ENCODE measurements at places on chromosomes 6 and 20.

- DNase-seq, result peak; percentile 98
Observed at GRCh38 chr20:43384101-43384940, 73.4 kb upstream of the SRSF6 start.

DNA sequence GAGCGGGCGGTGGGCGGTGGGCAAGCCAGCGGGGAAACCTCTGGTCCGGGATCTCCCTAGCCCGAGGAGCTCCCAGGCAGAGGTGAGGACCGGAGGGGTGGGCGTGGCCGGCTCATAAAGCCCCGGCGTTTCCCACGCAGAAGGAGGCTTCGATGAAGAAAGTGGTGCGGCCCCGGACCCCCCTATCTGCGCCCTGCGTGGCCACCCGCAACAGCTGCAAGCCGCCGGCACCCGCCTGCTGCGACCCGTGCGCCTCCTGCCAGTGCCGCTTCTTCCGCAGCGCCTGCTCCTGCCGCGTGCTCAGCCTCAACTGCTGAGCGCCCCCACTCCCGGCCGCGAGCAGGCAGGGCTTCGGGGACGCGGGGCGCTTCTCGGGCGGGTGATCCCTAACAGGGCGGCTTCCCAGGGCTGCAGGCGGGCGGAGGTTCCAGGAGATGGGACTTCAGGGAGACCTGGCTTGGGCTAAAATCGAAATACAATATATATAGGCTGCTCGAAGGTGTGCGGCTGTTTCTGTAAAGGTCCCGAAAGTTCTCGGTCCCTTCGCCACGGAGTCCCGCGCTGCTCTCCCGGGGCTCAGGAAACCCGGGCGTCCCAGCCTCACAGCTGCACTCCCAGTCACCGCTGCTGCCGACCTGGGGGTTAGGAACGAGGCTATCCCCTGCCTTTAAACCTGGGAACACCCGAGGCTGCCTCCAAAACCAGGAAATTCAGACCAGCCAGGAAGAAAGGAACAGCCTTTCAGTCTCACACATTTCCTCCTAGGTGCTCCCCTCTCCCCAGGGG, 27.8 kb downstream of the ASIP start:
- no peak for DNase-seq

GRCh38 chr6:38319256-38320212, 320.2 kb downstream of the BTBD9 start:
- DNase-seq, result peak; percentile 58

- DNase-seq, result peak; percentile 71
Observed at GRCh38 chr6:143878272-143878760, 14.0 kb downstream of the ZC2HC1B start.

DNA sequence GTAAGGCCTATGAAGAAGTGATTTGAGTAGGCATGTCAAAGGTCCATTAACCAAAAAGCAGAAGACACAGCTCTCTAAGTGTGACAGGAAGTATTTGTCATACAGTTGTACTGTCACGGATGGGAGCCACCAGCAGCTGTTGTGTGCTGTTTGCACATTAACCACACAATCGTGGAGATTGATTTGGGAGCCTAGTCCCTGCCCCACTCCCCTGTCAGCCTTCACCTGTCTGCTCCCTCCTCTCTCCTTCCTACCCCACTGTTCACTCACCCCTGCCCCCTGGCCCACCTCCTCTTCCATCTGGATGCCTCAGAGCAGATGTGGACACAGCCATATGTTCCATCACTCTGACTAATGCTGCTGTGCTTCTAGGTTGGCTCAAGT, 124.7 kb upstream of the SPACA1 start:
- DNase-seq, result no peak

DNA sequence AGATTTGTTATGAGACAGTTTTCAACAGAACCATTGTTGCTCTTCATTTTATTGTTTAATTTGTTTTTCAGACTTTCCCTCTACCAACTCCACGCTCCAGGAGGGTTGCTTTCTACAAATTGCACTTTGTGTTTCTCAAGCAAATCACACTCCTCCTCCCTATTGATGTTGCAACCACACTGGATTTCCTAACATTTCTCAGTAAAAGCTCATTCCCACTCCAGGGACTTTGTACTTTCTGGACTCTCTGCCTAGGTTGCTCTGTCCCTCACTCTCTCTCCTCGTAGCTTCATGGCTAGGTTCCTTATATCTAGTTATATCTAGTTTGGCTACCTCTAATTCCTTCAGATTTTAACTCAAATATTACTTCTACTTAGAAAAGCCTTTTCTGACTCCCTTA, 20.3 kb downstream of the PGK2 start:
- no peak for DNase-seq

- DNase-seq, result no peak
Observed at GRCh38 chr6:30897882-30898281, 10.1 kb upstream of the GTF2H4 start.

GRCh38 chr6:31689249-31690110, 8.6 kb upstream of the LY6G5C start:
- no peak for DNase-seq

DNA sequence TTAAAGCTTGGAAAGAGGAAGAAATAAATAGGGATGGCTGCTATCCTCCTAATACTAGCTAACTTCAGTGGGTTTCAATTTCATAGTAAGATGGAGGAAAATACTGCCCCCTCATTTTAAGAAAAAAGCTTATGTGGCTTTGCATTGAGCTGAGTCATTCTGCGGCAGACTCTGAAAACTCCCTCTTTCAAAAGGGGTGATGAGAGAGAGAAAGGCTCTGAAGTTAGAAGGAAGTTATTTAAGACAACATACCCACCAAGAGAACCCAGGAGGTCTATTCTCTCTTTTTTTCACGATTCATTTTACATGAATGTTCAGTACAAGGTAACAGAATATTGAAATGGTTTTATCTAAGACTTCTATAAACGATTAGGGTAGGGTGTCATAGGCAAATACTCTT, 4.5 kb downstream of the PRDM13 start:
- DNase-seq, result no peak

- DNase-seq, result no peak
Observed at GRCh38 chr6:85405175-85405852, 44.6 kb upstream of the NT5E start.

DNA sequence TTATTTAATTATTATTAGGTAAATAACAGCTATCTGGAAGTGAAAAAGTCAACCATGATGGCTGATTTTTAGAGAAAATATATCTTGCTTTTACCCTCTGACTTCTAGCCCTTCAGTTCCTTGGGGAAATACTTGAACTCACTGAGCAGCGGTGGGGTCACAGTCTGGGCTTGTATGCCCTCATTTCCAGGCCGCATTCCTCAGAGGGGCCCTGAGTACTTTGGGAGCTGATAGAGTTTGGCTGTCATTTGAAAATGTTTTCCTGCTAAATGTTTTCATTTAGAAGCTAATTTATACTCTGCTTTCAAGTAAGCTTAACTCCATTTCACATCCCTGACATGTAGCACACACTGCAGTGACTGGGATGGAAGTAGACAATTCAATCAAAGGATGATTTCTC, 1028.5 kb downstream of the KIF16B start:
- DNase-seq, result no peak

DNA sequence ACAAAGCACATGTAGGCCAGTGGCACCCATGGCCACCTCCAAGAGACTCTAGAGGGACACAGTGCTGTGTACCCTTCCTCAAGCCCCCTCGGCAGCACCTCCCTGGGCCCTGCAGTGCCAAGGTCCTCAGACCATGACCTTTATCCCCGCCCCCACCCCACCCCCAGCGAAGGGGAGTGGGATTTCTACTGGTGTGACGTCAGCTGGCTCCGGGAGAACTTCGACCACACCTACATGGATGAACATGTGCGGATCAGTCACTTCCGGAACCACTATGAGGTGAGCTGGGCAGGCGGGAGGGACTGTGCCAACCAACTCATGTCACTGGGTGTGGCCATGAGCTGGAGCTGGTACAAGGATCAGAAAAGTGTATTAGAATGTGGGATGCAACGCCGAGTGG, 38.0 kb downstream of the TTLL9 start:
- DNase-seq, result no peak

GRCh38 chr6:122886481-122886880, 97.4 kb downstream of the SMPDL3A start:
- DNase-seq, result no peak

- DNase-seq, result no peak
Observed at GRCh38 chr6:78528926-78529325, 338.4 kb upstream of the IRAK1BP1 start.

GRCh38 chr20:36544134-36545018, 3.1 kb downstream of the MYL9 start:
- DNase-seq, result no peak

- peak; percentile 86 for DNase-seq
Observed at GRCh38 chr20:3470627-3471396, at the start of gene ATRN. TSS of gene ATRN (plus strand) at chr20:3471018. CDS start at chr20:3471108, 90 bp downstream.

DNA sequence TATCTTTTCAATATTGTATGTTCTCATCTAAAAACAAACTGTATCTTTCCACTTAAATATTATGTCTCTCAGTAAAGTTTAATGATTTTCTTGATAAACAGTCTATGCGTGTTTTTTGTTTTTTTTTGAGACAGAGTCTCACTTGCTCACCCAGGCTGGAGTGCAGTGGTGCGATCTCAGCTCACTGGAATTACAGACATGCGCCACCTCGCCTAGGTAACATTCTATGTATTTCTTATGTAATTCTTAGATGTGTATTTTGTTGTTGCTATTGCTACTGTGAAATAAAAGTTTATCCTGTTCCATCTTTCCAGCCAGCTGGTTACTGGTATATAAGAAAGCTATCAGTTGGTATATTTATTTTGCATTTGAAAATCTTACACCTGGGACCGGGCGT, 29.4 kb downstream of the ABHD12 start:
- peak; percentile 39 for DNase-seq

DNA sequence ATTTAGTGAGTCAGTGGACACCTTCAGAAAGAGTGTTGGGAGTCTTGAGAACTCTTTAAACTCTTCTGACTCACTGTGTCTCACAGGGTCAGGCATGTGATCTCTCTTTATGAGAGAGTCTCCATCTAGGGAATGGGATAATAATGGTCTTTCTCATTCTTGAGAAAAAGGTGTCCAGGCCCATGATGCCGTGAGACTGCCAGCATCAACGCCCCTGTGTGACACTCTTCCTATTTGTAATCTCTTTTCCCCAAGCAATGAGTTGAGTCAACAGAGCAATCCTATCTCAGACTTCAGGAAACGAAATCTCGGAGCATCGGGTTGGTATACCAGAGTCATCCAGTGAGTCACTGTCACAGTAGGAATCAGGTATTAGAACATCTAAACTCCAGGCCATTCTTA, 82.3 kb upstream of the BMP2 start:
- DNase-seq, result no peak

DNA sequence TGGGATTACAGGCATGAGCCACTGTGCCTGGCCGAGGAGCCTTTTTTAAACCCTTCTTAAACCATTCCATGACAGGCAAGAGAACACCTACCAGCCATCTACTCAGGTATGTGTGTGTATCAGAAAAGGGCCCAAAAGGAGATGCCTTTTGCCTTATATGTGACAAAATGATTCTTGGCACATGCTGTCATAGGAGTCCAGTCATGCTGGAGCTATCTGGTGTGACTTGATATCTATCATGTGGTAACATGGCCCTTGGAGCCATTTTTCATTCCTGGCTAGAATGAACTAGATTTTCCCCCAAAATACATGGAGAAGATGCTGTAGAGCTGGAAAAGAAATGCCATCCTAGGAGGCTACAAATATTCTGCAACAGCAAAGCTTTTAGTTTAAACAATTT, 129.1 kb downstream of the DST start:
- peak; percentile 71 for DNase-seq

GRCh38 chr20:3730803-3731672, 1.4 kb upstream of the HSPA12B start:
- DNase-seq, result no peak

DNA sequence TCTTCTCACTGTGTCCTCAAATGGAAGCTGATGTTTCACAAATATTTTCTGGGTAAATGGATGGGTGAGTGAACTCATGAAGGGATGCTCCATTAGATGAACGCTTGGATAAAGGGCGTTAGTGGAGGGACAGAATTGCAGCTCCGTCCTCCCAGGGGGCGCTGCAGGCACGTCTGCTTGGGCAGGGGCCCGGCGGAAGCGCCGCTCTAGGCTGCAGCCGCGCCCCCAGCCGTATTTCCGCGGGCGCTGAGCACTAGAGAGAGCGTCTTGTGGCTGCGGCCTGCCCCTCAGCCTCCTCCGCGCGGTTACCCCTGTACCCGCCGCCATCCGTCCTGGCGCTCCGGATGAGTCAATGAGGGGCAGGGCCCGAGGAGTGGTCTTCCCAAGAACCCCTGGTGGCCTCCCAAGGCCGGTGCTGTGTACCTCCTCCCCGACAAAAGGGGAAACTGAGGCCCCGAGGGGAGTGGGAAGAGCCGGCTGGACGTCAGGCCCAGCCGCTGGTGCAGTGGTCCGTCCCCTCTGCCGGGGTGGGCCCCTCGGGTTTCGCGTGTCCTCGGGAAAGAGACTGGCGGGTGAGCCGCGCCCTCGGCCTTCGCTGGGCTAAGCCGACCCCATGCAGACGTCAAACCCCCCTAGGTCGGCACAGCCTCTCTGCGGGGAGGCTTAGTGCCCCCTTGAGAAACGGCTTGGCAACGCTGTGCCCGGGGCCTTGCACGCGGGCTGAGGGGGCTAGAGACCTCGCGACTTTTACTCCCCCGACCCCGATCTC, 11.5 kb upstream of the SNHG17 start:
- DNase-seq, result peak; percentile 98

GRCh38 chr6:138562691-138563090, 63.4 kb upstream of the NHSL1 start:
- no peak for DNase-seq

GRCh38 chr6:169198885-169199284, 54.8 kb downstream of the THBS2 start:
- no peak for DNase-seq

DNA sequence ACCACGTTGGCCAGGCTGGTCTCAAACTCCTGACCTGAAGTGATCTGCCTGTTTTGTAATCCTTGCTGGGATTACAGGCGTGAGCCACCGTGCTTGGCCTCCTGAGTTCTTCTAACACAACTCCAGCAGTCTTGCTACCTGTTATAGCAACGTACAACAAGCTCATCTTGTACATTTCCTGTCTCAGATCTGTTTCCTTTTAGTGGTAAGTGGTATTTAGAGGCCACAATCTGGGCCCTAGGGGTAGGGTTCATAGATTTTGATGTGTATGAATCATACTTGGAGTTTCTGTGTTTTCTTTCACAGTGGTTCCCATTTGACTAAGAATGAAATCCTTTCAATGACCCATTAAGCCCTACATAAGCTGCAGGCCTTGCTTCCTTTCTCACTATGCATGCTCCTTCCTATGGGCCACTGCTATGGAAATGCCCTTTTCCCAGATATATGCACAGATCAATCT, 27.1 kb upstream of the SYNCRIP start:
- DNase-seq, result no peak

DNA sequence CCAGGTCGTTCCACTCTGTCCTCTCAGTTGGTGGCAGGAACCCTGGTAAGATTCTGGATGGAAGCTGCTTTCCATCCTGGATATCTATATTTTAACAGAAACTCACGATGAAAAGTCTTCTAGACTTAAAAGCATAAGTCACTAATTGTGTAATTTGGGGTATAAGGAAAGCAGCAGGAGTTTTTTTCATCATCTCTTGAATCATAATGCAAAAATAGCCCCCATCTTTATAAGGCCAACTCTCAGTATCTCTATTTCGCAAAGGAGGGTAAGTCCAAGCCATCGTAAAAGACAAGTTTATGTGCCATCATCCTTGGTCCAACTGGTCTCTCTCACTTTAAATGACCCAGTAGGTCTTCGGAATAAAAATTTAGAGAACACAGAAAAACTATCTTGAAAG, 95.1 kb downstream of the FAM50B start:
- DNase-seq, result no peak

- DNase-seq, result no peak
Observed at GRCh38 chr6:131381052-131381708, 191.8 kb upstream of the ARG1 start.
